Inflammatory macrophage treated with lipopolysaccharide for 4 hours (primary cell): ENCODE measurements at places on chromosomes 5 and 9.

DNA sequence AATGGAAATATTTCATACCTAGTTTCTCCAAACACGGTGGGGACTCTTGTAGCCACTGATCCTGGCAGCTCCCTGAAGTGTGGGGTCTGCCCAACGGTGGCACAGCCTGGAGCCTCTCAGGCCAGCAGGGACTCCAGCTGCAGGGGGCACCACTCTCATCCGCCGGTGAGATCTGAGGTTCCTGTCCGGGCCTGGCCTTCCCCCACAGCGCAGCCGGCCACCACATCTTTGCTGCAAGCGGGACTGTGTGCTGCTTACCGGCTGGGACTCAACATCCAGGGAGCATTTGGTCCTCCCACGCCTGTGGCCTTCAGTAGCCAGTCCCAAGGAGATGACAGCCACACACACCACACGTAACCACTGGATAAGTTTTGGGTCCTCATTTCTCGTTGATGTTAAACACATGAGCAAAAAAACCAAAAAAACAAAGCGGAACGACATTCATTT, 7.7 kb upstream of the NKX2-5 start:
- DNase-seq, result no peak

GRCh38 chr5:105740242-105740641, 1930.5 kb downstream of the EFNA5 start:
- no peak for DNase-seq

GRCh38 chr9:118575341-118576070, 793.7 kb downstream of the BRINP1 start:
- no peak for DNase-seq

DNA sequence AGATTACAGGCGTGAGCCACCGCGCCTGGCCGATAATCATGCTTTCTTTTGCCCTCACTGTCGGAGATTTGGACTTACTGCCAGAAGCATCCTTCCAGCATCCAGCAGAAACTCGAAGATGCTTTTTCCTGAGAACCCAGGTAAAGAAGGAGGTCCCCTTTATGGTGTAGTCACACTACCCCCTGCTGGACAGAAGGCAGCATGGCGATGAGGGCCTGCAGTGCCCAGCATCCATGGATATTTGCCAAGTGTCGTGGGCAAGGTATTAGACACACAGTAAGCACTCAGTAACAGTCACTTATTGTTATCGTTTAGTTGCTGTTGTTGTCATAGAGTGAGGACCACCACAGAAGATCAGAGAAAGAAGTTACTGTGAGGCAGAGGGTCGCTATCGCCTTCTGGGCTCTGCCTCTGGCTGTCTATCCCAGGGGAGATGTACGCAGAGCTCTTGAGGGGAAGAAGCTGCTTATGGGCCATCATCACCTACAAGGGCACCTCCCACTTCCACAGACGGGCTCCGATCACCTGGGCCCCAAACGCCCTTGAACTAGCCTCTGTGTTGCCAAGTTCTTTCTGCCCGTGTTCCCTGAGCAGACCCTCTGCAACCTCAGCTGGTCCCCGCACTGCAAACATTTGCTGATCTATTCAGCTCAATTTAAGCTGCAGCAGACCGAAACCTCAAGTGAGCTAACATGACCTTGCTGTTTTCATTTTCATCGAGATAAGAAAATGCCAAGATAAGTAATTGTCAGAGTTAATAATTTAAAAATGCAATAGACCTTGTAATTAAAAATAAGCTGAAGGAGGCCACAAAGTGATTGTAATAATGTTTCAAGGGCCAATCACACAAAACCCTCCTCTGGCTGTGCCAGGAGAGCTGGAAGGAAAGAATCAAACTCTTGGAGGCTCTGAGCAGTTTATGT, 23.9 kb downstream of the C5orf15 start:
- peak; percentile 49 for DNase-seq

DNA sequence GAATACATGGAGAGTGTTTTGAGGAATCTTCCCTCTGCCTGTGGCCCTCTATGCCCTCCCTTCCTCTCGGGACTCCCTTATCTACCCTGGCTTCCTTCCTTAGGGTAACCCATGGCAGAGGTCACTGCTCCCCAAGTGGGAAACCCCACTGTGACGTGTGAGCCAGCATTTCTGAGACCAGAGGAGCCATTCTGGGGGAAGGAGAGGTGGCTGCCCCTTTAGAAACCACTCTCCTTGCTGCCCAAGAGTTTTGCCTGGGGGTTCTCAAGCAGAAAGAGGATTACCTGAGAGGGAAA, 23.1 kb downstream of the CCNJL start:
- no peak for DNase-seq

GRCh38 chr9:69671311-69671878, 776 bp downstream of the APBA1 start:
- peak; percentile 68 for DNase-seq

GRCh38 chr5:172683264-172683644, 42.2 kb downstream of the NEURL1B start:
- no peak for DNase-seq

- DNase-seq, result no peak
Measured at GRCh38 chr5:71528206-71528605, 58.9 kb upstream of the MCCC2 start.
